ENCODE measurements at places on chromosomes 1 and 21. TPM values are rescaled to one million over a fixed set of nuclear protein-coding genes. Genes with fewer than 3 reads are reported as not detected.

DIO1 gene
- not detected for polyA plus RNA-seq

LCE2A gene
- polyA plus RNA-seq: 0.50 TPM

DNA sequence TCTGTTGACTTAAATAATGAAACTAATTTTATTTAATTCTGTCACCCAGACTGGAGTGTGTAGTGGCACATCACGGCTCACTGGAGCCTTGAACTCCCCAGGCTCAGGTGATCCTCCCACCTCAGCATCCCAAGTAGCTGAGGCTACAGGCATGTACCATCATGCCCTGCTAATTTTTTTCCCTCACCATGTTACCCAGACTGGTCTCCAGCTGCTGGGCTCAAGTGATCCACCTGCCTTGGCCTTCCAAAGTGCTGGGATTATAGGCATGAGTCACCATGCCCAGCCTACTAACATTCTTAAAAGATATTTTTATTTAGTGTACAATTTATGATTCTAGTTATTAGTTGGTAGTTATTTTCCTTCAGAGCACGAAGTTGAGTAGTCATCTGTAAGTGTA, 49.5 kb downstream of the NRDC start:
- no peak overlapping the region for H3K4me3 ChIP-seq
- DNase-seq: no peak
- H3K27me3 ChIP-seq: no peaks in the 10 kb centered on the region
- no peaks in the 10 kb centered on the region for H3K4me1 ChIP-seq

DNA sequence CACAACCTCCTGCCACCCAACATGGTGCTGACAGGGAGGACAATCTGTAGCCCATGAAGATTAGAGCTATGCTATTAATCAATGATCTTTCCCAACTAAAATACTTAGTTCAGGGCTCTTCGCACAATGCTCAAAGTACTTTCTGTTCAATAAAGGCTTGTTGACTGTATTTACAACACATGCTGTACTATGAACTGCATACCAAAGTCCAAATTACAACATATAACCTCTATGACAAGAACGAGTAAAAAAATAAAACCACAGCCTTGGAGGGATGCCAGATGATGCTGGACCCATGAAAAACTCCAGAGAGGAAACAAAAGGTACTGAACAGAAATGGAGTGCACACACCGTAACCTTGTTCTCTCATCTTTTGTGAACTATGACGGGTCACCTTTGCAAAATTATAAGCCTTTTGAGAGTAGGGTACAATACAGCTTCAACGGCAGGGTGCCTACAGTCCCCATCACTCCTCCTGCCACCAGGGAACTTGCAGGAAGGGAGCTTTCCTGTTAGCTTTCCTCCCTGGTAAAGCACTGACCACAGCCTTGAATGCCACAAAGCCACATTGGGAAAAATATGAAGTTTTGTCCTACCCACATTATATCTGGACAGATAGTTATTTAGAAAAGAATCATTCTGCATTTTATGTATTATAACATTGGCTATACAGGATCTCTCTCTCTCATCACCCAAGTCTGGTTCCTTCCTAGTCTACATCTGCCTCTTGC, 175.6 kb downstream of the NRIP1 start:
- no peak overlapping the region for H3K27ac ChIP-seq
- H3K4me3 ChIP-seq: no peak overlapping the region
- peak; percentile 71 for DNase-seq
- peaks cover 6% of the 10 kb centered on the region for H3K4me1 ChIP-seq

GRCh38 chr1:33056426-33056825, 19.7 kb upstream of the AK2 start:
- H3K27me3 ChIP-seq: no peaks in the 10 kb centered on the region
- no peak overlapping the region for H3K4me3 ChIP-seq
- H3K4me1 ChIP-seq: 0 out of 2 replicates have a peak, but pooled peaks cover 1% of the 10 kb centered on the region
- no peak for DNase-seq

DNA sequence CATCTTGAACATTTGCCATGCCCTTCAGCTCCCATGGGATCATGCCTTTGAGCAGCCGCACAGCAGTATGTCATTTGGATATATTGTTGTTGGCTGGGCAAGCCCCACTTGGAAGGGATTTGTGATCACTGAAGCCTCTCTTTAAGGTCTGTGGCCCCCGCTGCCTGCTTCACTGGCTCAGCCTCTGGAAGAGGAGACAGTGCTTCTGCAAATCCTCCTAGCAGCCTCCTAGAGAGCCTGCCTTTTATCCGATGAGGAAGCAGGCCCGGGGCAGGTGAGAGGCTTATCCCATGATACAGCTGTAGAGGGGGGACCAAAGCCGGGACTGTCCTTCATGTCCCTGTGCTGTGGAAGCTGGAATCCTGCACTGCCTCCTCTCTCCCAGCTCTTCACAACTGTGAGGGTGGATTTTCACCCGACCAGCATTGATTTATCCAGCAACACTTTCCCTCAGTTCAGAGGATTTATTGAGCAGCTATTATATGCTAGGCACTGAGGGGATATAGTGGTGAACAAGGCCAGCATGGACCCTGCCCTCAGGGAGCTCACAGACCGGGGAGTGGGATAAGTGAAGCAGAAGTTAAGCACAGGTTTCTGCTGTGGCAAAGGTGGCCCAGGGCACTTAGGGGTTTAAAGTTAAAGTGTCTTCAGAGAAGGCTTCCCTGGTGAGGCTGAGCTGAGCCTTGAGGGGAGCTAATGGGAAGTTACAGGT, 3.9 kb downstream of the TMEM61 start:
- H3K36me3 ChIP-seq: no peaks in the 10 kb centered on the region
- no peak overlapping the region for H3K27ac ChIP-seq
- peaks cover 69% of the 10 kb centered on the region for H3K27me3 ChIP-seq

GRCh38 chr1:225299624-225300023, 128.2 kb downstream of the LBR start:
- peak; percentile 3 for DNase-seq
- H3K4me3 ChIP-seq: no peak overlapping the region
- no peak overlapping the region for H3K27ac ChIP-seq

DNA sequence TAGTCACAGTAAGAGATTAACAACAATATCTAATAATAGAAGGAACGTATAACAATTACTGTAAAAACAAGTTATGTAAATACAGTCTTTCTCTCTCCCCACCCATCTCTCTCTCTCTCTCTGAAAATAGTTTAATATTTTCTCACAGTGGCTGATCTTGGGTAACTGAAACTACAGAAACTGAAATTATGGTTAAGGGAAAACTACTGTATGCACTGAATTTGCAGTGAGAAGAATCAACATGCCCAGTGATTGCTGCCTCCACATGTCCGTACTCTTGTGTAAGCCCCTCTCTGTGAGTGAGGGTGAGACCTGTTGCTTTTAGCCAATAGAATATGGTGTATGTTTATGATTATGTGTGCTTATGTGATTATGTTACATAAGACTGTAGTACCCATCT, 1.6 kb downstream of the KRTAP6-1 start:
- H3K36me3 ChIP-seq: no peaks in the 10 kb centered on the region
- DNase-seq: no peak
- no peak overlapping the region for H3K4me3 ChIP-seq
- no peaks in the 10 kb centered on the region for H3K27me3 ChIP-seq

DNA sequence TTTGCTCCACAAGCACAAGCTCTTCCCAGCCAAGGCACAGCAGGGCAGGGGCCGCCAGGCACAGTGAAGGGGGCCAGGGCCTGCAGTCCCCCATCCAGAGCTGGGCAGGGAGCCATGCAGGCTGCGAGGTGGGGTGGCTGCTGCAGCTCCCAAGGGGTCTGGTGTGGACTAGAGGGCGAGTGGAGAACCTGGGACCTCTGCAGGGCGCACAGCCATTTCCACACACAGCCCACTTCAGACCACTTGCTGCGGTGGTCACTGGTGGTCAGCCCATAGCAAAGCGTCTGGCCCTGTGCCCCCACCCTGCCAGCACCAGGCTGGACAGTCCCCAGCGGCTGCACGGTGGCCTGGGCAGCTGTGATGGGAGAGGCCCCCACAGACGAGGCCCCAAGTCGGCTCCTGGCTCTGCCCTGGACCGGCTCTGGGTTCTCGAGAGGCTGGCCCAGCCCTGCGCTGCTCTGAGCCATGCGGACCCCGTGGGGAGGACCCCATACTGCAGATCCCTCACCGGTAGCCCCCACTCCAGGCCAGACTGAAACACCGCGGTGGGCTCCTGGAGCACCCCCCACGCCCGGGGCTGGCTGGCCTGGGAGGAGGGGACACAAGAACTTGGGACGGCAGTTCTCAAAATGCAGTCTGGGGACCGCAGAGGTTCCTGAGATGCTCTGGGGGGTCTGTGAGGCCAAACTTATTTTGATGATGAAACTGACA, 47.1 kb upstream of the COL6A2 start:
- H3K27me3 ChIP-seq: no peaks in the 10 kb centered on the region
- no peak for DNase-seq
- H3K4me3 ChIP-seq: no peak overlapping the region
- peaks cover 34% of the 10 kb centered on the region for H3K4me1 ChIP-seq

DNA sequence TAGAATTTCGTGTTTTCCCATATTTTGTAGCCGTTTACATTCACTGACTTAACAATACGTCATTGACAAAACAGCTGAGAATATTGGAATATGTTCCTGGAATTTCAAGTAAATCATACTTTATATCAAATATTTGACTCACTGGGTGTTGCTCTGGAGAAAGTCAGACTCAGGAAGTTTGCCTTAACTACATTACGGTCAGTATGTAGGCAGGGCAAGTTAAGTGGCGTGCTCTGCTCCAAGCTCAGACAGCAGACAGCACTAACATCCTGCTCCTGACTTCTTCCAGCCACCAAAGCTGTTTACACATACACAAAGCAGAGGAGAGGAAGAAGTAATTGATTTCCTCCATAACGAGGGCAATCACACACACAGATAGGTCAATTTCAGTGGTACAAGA, 414.6 kb downstream of the LRRIQ3 start:
- no peak overlapping the region for H3K27ac ChIP-seq
- no peak overlapping the region for H3K4me3 ChIP-seq
- no peaks in the 10 kb centered on the region for H3K36me3 ChIP-seq
- no peak for DNase-seq
- H3K4me1 ChIP-seq: no peaks in the 10 kb centered on the region

- no peaks in the 10 kb centered on the region for H3K27me3 ChIP-seq
- no peak overlapping the region for H3K4me3 ChIP-seq
- H3K27ac ChIP-seq: no peak overlapping the region
- no peaks in the 10 kb centered on the region for H3K36me3 ChIP-seq
- no peaks in the 10 kb centered on the region for H3K4me1 ChIP-seq
- no peak for DNase-seq
Measured at GRCh38 chr1:147413110-147413605, 128.1 kb upstream of the BCL9 start.

GRCh38 chr21:44275041-44275440, 10.6 kb upstream of the AIRE start:
- H3K27ac ChIP-seq: no peak overlapping the region
- no peak overlapping the region for H3K4me3 ChIP-seq
- H3K27me3 ChIP-seq: peaks cover 14% of the 10 kb centered on the region
- no peaks in the 10 kb centered on the region for H3K36me3 ChIP-seq

DNA sequence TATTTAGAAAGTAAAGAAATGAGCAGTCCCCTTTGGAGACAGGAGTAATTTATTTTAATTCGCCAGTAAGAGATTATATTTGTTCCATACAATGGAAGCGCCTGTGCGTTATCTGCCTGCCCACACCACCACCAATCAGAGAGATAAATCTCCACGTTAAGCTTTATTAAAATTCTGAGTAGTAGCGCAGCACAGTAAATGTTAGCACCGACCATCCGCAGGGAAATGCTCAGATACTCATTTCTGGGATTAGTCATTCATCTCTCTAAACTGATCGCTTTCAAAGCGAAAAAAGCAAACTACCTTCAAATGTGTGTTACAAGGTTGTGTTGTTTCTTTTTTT, 1.2 kb downstream of the ETS2 start:
- H3K27ac ChIP-seq: peak overlapping the region; percentile 91
- H3K4me3 ChIP-seq: peak overlapping the region; percentile 95
- peak; percentile 49 for DNase-seq
- no peaks in the 10 kb centered on the region for H3K27me3 ChIP-seq

- peaks cover 26% of the 10 kb centered on the region for H3K36me3 ChIP-seq
- DNase-seq: peak; percentile 72
- no peaks in the 10 kb centered on the region for H3K27me3 ChIP-seq
Measured at GRCh38 chr1:53968125-53968513, 22.0 kb downstream of the LRRC42 start.

- no peaks in the 10 kb centered on the region for H3K27me3 ChIP-seq
- H3K27ac ChIP-seq: no peak overlapping the region
- peaks cover 6% of the 10 kb centered on the region for H3K4me1 ChIP-seq
- no peak overlapping the region for H3K4me3 ChIP-seq
- peak; percentile 56 for DNase-seq
Measured at GRCh38 chr1:58839846-58840835, 56.3 kb upstream of the JUN start.

DNA sequence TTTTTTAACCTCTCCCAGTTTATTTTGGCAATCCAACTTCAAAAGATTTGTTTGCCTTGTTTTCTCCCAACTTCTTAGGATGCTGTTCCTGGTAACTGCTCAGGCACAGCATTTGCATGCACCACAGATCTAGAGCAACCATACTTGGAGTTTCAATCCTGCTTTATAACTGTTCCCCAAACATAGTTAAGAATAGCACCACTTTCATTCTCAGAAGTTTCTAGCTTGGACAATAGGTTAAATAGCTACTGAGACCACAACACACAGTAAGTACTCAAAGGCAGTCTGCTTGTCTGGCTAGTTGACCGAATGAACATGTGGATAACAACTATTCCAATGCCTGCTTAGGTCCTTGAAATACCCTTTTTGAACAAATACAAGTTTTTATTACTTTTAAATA, 76.8 kb downstream of the FOXJ3 start:
- peaks cover 4% of the 10 kb centered on the region for H3K4me1 ChIP-seq
- DNase-seq: no peak
- no peaks in the 10 kb centered on the region for H3K36me3 ChIP-seq
- no peak overlapping the region for H3K4me3 ChIP-seq

- H3K27me3 ChIP-seq: no peaks in the 10 kb centered on the region
- no peak overlapping the region for H3K27ac ChIP-seq
- H3K36me3 ChIP-seq: no peaks in the 10 kb centered on the region
- DNase-seq: no peak
- H3K4me1 ChIP-seq: no peaks in the 10 kb centered on the region
Measured at GRCh38 chr1:88289401-88290102, 394.5 kb upstream of the PKN2 start.

- DNase-seq: no peak
- H3K36me3 ChIP-seq: peaks cover 10% of the 10 kb centered on the region
- H3K27ac ChIP-seq: no peak overlapping the region
- no peak overlapping the region for H3K4me3 ChIP-seq
- no peaks in the 10 kb centered on the region for H3K27me3 ChIP-seq
- H3K4me1 ChIP-seq: peaks cover 10% of the 10 kb centered on the region
Measured at GRCh38 chr1:53948291-53948690, 2.1 kb downstream of the LRRC42 start.

Measured in IMR-90 (cell line).